ENCODE measurements at places on chromosomes 7 and 10.
A peak's percentile ranks its signal among the peaks of the same experiment; 100 is the strongest.

DNA sequence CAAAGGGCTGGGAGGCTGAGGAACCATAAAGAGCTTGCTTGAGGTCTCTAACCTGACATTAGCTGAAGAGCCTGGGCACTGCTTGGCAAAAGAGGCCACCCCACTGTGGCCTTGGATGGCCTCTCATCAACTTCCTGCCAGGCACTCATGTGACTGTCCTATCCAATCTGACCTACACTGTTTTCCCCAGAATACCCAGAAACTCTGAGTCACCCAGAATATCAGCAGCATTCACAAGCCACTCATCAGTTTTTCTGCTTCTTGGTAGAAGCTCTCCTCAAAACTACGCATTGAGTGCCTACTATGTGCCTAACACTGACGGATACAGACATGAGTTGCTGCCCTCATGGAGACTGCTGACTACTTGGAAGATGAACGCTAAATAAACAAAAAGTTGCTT lies 4.1 kb upstream of the NT5C2 start:
- DNase-seq, result peak; percentile 91

DNA sequence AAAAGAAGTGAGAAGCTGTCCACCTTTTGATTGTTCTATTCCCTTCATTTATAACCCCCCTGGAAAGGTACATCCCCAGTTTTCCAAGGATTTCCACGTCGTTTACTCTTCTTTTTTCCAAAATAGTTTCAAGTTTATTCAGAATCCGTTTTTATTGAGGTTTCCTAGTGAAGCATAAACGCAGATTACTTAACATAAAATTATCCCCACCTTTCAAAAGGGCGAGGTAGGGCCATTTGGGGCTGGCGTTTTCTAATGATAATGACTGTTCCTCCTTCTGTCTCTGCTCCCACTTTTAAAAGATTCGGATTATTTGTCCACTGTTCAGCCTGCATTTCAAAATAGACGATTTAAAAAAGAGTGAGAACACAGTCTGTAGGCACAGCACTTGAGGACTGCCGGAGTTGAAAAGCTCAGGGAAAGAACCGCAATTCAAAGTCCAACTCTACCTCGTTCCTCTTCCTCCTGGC lies 165.2 kb upstream of the PPP1R3A start:
- no peak for DNase-seq

- DNase-seq, result no peak
Observed at GRCh38 chr10:94481410-94481809, 64.2 kb upstream of the HELLS start.

DNA sequence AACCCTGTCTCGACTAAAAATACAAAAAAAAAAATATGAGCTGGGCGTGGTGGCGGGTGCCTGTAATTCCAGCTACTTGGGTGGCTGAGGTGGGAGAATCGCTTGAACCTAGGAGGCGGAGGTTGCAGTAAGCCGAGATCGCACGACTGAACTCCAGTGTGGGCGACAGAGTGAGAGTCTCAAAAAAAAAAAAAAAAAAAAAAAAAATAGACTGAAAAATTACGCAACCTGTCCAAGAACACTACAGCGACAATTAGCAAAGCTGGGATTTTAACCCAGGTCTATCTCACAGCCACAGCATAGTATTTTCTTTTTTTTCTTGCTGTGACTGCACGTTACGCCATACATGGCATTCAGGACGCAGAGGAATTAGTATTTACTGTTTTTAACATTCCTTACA lies 1.1 kb upstream of the RABGEF1 start:
- no peak for DNase-seq

GRCh38 chr10:34163075-34163905 lies 651.8 kb downstream of the PARD3 start:
- DNase-seq, result peak; percentile 66

DNA sequence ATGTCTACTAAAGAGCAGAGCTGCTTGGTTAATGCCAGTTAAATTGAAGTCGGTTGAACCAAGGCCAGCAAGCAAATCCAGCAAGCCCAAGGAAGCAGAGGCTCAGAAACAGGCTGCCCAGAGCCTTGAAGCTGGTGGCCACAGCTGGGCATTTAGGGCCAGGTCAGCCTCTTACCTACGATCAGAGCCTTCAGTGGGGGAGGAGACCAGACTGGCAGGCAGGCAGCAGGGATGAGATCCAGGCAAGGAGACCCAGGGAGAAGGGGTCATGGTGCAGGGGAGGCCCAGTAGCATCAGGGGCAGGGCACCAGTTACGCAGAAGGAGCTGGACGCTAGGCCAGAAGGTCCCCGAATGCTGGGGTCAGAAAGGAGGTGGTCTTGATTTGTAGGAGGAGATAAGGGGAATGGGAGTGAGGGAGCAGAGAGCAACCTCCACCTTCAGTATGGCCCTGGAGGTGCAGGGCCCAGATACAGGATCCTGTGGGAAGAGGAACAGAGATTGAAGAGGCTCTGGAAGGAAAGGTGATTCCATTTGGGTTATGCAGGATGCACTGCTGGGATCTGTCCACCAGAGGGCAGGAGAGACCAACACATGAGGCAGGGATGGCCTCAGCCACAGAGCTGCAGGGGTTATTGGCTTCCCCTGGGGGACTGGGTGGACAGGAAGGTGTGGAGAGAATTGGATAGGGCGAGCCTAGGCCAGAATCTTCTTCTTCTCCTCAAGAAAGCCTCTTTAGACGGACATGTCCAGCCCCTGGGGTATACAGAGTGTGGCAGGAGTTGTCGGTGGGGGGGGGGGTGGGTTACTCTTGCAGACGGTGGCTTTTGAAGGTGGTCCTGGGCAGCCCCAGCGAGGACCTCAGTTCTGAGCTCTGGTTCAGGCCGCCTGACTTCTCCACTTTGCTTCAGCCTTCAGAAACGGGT lies 132.6 kb upstream of the PODXL start:
- DNase-seq, result peak; percentile 67

DNA sequence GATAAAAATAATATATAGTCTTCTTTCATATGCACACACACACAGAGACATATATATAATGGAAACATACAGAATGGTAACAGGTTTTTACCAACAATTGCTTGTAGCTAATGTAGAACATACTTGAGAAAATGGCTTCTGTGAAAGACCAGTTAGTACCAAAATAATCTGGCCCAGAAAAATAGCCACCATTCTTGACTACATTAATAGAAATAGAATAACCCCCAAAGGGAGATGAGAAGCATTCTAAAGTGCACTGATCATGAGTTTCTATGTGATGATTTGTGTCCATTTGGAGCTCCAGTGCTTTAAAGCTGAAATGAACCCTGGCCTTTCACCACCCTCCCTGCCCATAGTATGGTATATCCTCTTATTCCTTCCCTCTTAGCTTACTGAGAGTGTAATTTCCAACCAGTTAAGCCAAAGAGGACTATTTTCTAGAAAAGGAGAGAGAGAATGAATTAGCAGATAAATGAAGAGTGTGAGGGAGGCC lies 22.9 kb upstream of the IFIT2 start:
- no peak for DNase-seq

GRCh38 chr10:132162021-132162531 lies 24.7 kb upstream of the DPYSL4 start:
- DNase-seq, result no peak

GRCh38 chr7:110808361-110808760 lies 282.6 kb upstream of the LRRN3 start:
- no peak for DNase-seq

GRCh38 chr10:3825862-3826351 lies 40.9 kb upstream of the KLF6 start:
- peak; percentile 74 for DNase-seq

GRCh38 chr7:111744501-111745155 lies 182.3 kb upstream of the IMMP2L start:
- peak; percentile 74 for DNase-seq

DNA sequence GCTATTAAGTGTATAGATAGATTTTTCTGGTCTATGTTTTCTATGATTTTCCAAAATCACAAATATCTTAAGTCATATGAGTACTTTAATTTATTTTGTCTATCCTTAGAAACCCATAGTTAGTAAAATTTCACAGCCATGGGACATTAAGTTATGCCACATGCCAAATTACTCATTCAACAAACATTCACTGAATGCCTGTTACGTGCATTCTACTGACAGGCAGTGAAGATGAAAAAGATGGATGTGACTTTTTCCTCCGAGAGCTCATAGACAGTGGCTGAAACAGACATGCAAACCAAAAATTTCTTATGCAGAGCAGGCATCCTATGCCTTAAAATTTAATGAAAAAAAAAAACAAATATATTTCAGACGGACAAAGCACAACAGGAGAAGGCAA lies 84.9 kb downstream of the CHRM2 start:
- peak; percentile 88 for DNase-seq

DNA sequence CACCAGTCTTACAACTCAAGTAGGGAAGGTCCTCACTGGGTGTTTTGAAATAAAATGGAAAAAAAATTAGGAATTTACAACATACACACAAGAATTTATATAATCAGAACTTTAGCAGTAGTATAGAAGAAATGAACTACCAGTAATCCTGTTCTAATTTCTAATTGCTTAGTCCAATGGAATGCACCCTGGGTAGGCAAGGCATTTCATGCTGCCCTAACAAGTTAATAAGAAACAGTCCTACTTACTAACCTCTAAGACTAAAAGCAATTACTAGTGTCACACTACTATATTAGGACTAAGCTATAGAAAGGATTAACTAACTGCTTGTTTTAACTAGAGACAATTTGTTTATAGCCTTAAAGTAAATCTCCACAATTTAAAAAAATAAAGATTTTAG lies 158.1 kb downstream of the BTAF1 start:
- DNase-seq, result no peak

DNA sequence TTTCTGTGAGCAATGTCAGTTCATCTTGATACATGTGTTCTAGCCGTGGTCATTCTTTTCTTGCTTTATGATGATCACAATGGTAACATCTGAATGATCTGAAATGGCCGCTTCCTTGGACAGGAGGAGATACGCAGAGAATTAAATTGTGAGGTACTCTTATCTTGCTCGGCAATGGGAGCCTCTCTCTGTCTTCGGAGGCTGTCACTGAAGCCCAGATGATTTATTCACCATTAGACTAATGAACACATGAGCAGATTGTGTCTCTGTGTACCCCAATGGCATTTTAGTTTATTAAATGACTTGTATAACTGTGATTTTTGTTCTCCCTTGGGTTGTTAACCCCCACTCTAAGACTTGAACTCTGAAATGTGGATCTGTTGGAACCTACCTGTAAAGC lies 38.6 kb downstream of the RBM33 start:
- no peak for DNase-seq

DNA sequence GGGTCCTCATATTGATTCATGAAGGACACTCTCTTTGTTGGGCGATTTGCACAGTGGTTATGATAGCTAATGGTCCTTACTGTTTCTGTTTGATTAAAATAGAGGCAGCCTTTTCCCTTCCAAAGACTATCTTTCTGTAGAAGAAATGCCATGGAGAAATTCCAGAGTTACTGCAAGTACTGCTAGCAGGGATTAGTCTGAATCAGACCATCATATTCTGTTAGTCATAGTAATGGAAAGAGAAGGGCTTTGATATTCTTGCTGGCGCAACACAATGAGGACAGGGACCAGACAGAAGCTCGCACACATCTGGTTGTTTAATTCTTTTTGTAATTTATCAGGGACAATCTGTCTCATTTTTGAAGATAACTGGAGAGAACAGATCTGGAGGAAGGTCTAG lies 304.5 kb upstream of the FZD8 start:
- DNase-seq, result no peak

DNA sequence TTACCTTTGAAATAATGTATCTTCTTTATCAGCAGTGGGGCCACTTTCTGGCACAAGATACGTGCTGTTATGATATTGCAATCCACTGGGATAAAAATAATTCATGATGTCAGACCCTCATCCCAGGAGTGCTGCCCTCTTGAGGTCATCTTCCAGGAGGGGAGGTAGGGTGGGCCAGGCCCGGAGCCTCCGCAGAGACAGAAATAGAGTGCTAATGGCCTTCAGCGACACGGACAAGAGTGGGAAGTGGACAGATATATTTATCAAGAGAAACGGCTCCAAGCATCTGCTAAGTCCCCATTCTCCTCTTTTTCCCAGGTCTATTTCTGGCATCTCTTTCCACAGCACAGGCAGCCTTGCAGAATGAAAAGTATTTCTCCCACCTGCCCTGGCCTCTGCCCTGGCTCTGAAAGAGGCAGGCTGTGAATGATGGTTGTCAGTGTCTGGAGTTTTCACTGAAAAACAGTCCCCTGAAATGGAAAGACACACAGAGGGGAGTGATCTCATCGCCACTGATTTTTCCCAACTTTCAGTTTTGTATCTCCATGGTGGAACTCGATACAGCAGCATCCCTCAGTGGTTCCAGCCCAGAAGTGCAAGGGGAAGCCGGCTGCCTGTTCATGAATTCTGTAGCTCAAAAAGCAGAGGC lies 251.7 kb upstream of the MYO3A start:
- peak; percentile 11 for DNase-seq

- no peak for DNase-seq
Observed at GRCh38 chr10:131445623-131446022, 134.1 kb upstream of the TCERG1L start.

- no peak for DNase-seq
Observed at GRCh38 chr10:22631646-22632278, 82.6 kb downstream of the PIP4K2A start.

- DNase-seq, result no peak
Observed at GRCh38 chr7:50709151-50709550, 73.5 kb downstream of the GRB10 start.

DNA sequence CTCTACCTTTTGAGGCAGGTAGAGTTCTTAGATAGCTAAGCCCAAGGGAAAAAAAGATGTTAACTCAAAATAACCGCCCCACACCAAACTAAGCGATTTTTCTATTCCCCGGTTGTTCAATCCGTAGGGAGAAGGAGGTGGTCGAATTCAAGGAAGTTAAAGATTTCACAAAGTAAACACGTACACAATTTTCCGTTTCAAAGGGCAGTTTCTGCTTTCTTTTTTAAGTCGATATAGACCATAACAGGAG lies 842 bp downstream of the KBTBD2 start:
- no peak for DNase-seq

DNA sequence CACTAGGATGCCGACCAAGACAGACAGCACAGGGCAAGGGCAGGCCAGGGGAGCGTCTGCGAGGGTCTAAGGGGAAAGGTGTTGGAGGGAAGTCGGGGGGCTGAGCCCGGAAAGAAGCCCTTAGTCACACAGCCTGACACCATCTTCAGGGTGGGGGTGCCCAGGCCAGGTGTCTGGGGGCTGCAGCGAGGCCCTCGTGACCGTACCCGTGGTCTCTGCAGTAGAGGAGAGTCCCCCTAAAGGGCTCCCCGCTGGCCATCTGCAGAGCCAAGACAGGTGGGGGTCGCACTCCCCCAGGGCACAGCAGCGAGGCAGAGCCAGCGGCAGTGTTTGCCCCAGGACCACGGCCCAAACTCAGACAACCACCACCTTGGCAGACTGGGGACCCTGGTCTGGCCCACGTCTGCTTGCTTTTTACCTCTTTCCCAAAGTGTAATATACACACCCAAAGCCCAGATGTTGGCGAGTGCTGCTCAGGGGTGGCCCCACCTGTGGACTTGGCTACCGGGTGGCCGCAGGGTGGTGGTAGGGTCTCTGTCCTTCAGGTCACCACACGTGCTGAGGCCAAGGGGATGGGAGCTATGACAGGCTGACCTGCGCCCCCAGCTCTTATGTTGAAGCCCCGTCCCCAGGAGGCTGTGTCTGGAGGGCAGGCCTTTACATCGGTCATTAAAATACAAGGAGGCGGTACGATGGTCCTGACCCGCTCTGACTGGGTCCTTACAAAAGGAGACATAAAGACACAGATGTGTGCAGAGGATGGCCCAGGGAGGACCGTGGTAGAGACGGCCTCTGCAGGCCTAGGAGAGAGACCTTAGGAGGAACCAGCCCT lies 107.4 kb downstream of the DNAJB6 start:
- no peak for DNase-seq

- peak; percentile 74 for DNase-seq
Observed at GRCh38 chr7:43537765-43538403, 45.0 kb upstream of the STK17A start.

- no peak for DNase-seq
Observed at GRCh38 chr10:87930934-87931835, 67.8 kb downstream of the PTEN start.

GRCh38 chr10:73810735-73811465 lies 498 bp downstream of the NDST2 start:
- peak; percentile 22 for DNase-seq

All from M059J (cell line).